Omental fat pad (tissue), 4 donors: ENCODE measurements at places on chromosomes 4 and X.

GRCh38 chr4:150794706-150795105 is 212.8 kb downstream of the MAB21L2 start:
- DNase-seq = no peak

GRCh38 chr4:7861440-7861881 is 78.2 kb downstream of the AFAP1 start:
- no peak for DNase-seq

DNA sequence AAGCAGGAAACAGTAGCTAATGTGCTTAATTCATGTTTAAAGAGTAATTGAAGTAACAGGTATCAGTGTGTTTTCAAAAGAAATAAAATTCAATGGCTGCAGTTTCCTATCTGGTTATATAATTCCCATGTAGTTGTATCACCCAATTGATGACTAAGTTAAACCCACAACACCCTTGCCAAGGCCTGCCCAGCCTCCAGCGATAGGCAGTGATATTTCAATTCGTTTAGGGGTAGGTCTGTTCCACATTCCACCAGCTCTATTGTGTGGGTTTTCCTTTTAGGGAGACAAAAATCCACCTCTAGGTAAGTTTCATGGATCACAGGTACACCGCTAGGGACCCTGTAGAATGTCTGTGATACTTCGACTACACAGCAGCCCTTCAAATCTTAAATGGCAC is 24.7 kb upstream of the MXRA5 start:
- no peak for DNase-seq

DNA sequence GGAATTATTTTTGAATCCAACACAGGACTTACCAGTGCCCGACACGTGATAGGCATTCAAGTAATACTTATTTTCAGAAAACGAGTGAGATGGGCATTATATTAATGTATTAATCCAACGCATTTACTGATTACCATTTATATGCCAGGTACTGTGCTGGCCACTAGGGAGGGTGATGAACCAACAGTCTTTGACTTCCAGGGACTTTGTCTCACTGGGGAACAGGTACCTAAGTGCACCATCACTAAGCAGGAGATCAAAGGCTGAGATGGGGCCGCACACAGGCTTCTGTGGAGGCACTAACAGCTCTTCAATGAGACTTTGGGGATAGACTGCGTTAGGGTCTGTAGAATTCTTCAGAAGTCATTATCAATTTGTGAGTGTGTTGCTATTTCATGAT is 5.7 kb upstream of the TADA2B start:
- DNase-seq = no peak

DNA sequence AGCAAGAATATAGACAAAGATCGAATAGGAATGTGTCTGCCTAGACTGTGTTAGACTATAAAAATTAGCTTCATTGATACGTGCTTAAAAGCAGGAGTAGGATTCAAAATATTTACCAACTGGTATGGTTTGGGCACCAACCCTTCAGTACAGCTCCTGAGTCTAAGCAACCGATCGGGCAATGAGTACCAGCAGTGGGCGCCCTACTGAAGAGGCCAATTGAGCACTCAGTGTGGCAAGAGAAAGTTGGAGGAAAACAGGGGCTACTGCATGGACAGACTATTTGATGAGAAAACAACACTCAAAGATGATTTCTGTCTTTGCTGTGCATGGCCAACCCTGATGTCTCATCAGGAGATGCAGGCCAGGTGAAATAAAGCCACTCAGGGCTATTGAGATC is 176.0 kb upstream of the NWD2 start:
- DNase-seq = no peak

DNA sequence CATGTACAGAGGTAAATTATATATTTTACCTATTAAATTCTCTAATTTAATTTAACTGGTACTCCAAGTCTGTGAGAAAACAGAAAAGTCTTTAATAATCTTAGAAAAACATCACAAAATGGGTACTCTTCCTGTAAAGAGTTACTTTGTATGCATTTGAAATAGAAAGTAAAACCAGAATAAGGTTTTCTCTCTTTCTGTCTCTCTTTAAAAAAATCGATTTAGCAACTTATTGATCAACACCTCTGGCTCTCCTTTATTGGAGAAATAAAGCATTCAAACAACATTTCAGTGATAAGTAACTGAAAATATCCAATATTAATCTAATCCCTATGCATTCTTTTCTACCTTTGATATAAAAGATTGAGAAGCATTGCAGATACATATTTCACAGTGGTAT is 27.4 kb downstream of the ATOH1 start:
- DNase-seq = no peak

GRCh38 chr4:7752649-7753048 is 187.0 kb downstream of the AFAP1 start:
- no peak for DNase-seq

- no peak for DNase-seq
Observed at GRCh38 chr4:55524844-55525571, 21.7 kb downstream of the CLOCK start.

- DNase-seq = no peak
Observed at GRCh38 chr4:88788895-88789294, 91.3 kb upstream of the NAP1L5 start.

GRCh38 chrX:75295641-75296040 is 21.8 kb downstream of the UPRT start:
- DNase-seq = no peak

DNA sequence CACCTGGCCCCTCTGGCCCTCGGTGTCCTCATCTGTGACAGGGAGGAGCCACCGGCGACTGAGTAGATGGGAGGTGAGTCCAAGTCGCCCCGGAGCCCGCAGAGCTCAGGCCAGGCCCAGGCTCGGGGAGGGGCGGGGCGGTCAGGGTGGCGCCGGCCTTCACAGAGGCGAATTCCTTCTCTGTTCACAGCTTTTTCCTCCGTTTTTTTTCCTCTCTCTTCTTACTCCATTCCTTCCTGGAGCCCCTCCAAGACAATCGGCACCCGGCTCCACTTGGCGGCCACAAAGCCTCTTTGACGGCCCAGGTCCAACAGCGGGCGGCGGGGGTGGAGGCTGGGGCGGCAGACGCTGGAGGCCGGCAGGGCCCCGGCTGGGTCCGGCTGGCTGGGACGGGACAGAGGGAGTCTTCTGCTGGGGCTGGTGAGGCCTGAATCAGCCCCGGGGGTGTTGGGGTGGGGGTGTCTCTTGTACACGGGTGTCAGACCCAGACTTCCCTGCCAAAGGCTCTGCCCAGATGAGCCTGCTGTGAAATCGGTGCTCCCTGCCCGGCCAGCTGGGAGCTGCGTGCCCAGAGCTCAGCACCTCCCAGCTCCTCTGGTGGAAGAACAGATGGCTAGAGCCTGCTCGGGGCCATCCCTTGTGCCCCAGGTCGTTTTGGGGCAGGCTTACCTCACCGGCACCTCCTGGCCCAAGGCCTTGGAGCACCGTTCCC is 22.6 kb downstream of the FGFRL1 start:
- no peak for DNase-seq
